ENCODE measurements at places on chromosomes 12 and 14. TPM values are rescaled to one million over a fixed set of nuclear protein-coding genes. Genes with fewer than 3 reads are reported as not detected.
A peak's percentile ranks its signal among the peaks of the same experiment; 100 is the strongest.

- no peak for DNase-seq
These were observed 149.5 kb downstream of the IPO8 start for GRCh38 chr12:30546121-30546520.

DNA sequence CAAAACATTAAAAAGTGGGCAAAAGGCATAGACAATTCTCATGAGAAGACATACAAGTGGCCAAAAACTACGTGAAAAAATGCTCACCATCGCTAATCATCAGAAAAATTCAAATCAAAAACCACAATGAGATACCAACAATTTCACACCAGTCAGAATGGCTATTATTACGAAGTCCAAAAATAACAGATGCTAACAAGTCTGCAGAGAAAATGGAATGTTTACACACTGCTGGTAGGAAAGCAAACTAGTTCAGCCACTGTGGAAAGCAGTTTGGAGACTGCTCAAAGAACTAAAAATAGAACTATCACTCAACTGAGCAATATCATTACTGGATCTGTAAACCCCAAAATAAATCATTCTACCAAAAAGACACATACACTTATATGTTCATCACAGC is 76.2 kb downstream of the PRKD1 start:
- DNase-seq, result no peak

Gene PTPRQ
- 13.7 TPM for total RNA-seq

DNA sequence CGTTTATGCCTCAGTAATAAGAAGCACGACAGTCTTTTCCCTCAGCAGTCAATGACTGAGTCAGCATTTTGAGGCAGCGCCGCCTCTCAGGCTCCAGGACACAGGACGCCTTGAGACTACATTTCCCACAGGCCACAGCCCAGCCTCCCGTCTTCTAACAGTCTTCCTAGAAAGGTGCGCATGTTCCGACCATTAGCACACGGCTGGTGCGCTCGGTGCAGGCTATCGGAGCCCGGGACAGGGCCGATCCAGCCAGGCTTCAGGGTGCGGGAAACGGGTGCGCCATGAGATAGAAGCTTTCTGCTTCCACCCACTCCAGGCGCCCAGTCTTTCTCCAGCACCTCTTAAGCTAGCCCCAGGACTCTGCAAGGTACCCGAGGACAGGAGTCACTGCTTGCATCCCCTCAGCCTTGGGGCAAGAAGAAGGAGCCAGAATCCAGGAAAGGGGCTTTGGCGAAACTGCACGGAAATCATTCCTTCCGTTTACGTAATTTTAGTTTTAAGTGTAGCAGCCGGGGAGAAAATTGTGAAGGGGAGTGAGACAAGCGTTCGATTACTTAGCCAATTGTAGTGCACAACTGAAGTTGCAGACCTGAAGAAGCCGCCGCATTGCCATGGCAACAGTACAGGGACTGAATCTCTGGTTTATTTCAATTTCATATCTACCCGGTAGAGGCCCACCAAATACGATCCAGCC is 54.0 kb downstream of the ZNF641 start:
- peak; percentile 83 for DNase-seq

DNA sequence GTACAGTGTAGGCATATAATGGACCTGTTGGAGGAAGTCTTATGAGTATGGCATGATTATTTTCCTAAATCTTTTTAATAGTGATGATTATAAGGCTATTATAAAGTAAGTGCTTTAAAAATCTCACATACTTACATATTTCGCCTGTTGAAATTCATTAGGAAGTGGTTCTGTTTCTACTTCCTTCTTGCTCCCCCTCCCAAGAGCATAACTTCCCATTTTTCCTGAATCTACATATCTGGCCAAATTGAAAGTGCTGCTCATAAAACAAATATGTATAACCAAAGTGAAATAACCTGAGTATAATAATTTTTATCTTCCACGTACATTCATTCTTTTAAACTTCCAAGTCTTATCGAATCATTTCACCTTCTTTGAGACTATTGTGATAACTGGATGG is 455.6 kb upstream of the SEL1L start:
- DNase-seq, result no peak

DNA sequence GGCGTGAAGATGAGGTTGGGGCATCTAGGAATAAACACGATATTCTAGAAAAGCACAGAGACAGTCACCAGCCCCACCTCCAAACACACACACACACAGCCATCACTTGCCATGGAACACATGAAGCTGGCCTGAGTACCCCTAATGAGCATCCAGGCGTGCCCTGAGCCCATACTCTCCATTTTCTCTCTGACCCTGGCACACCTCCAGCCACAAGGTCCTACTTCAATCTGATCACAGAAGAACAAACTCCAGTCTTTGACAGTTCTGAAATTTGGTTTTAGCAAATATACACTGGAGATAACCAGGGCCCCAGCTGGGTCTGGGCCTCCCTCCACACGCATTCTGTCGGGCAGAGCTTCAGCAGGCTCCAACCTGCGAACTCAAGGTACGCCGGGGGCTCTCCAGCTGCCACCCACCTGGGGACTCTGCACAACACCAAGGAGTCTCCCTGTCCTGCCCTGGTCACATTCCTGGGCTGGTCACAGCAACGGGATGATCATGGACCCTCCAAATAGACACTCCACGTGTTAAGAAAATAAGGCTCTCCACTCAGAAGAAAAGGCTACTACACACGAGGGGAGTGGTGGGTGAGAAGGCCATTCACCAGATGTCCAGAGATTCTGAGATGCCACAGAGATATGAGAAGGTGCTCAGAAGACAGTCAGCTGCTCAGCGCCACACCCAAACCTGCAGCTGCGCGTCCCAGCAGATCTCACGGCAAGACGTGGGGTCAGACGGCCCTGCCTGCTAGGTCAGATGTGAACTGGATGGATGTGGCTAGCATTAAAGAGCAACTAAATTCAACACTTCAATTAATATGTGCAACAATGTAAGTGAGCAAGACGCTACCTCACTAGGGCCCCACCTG is 57.0 kb upstream of the PNMA1 start:
- DNase-seq, result no peak

Gene MIP
- 0.50 TPM for total RNA-seq

- DNase-seq, result no peak
These were observed 768.7 kb downstream of the BCL11B start for GRCh38 chr14:98503086-98503815.

GRCh38 chr12:87642245-87642644 is 387.0 kb downstream of the C12orf50 start:
- DNase-seq, result no peak

DNA sequence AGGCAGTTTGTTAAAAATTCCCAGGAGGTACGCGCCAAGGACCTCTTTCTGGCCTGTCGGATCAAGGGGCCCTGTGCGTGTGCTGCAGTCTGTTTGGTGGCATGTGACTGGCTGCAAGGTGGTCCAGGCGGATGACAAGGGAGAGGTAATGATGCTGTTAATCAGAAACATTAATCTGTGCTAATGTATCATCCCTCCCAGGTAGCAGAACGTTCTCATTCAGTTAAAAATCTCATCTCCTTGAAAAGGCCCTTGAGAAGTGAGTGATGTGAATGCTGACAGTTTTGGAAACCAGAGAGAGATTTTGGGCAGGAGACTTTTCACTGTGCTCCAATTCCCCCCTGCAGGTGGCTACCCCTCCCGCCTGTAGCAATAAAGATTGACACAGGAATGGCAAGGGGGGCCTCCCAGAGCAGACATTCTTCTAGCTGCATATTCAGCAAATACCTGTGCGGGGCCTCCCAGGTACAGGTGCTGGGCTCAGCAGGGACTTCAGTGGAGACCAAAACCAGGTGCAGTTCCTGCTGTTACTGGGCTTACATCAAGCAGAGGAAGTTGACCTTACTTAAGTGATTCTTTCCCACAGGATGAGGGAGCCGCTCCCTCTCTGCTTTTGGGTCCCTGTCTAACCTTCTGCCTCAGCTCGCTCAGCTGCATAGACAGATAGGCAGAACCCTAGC is 364.8 kb downstream of the CACNA1C start:
- DNase-seq, result no peak

Gene C14orf132
- 2.7 TPM for total RNA-seq

- DNase-seq, result no peak
These were observed 197.9 kb downstream of the SUDS3 start for GRCh38 chr12:118574288-118574687.

GRCh38 chr12:14950982-14951746 is 10.2 kb downstream of the ARHGDIB start:
- DNase-seq, result no peak

DNA sequence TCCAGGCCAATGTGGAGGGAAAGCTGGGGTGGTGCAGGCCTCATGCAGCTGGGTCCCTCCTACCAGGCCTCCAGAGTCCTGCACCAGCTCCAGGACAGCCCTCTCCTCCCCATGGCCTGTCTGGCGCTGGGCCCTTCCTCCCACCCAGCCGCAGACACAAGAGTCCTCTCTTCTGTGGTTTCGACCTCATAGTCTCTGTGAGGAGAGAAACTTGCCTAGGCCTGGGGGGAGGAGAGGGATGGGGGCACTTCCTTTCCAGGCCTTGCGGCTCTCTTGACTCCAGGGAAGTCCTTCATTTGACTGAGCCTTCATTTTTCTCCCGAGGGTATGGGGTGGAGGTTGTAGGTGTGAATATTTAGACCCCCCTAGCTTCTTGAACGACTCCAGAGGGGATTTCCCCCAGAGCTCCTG is 2.3 kb downstream of the MMP14 start:
- no peak for DNase-seq

DNA sequence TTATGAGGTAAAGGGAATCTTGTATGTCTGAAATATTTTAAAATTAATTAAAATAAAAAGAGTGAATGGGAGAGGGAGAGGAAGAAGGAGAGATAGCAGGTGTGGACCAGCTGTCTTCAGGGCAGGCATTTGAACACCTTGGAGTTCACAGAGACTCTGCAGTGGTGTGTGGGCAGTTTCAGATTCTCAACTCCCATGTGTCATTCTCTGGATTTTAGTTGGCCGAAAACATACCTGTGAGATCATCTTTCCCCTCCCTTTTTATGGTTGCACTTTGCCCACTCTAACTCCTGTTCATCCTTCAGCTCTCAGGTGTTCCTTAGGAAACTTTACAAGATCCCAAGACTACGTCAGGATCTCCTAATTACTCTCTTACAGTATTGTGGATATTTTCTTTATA is 108.1 kb downstream of the ERC1 start:
- no peak for DNase-seq

DNA sequence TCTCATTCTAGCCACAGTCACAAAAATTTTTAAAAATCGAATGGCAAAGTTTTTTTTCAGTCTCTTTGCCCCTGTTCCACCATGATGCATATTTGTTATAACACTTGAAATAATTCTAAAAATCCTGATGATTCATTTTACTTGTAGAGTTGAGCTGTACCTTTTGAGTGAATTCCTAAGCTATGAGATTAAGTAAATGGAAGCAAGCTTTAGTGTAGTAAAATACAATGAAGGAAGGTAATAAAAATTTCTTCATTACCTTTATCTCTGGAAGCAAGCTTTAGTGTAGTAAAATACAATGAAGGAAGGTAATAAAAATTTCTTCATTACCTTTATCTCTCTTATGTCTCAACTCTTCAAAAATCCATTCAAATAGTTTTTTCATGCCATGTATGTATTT is 46.1 kb downstream of the TMTC3 start:
- DNase-seq, result no peak

DNA sequence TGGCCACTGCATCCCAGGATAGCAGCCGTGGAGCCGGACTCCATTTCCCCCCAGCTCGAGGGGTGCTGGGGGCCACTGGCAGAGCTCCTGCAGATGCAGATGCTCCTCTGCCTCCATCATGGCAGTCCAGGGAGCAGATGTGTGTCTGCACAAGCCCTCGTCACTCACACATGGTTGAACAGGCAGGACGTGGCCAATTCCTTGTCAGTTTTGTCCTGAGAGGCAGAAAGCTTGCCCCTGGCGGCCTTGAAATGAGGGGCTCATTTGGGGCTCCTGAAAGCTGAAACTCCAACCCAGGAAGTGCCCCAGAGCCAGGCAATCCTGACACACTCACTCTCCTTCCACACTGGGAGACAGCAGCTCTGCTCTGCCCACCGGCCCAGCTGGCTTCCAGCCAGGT is 100.9 kb upstream of the C14orf180 start:
- DNase-seq, result no peak

DNA sequence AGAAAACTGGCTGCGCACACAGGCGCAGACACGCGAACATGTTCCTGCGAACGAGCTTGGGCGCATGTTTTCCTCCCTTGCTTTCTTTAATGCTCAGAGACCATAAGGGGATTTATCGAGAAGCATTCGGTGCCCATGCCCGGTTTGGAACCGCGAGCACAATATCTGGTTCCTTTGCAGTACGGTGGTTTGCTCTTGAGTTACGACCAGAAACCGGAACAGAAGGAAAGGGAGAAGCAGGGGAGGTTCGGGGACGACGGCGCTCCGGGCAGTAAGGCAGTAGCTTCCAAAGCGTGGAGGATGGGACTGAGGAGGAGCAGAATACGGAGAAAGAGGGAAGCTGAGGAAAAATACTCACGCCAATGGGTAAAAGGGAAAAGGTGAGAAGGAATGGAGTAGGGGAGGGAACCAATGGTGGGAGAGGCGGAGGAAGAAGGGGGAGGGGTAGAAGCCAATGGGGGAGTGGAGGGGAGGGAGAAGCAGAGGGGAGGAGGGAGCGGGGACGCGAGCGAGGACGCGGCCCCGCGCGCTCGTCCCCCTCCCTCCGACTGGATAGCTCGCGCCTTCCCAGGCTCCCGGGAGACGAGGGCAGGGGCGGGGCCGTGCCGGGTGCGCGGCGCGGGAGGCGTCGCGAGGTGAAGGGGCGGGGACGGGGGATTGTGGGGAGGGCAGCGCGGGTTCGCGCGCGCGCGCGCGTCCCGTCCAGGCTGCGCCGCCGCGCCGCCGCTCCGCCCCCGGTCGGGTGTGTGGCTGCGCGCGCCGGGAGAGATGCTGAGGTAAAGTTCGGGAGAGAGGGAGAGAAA is 625 bp upstream of the ARHGAP5 start:
- peak; percentile 97 for DNase-seq
